Thyroid gland (tissue), 4 donors: ENCODE measurements at places on chromosomes 4 and X.

DNA sequence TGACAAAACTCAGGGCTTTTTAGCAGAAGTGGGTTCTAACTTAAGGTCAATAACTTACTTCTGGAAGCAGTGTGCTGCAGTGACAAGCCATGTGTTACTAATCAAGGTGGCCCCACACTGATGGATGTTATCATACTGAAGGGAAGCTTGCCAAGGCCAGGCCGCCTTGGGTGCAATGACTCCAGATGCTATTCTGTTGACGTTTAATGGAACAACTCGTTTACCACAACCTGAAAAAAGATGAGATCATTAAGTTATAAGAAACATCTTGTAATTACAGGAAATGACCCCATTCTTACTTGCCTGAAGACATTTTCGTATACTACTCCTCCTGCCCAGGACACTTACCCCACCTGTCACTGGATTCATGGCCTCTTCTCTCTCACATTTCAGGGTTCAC lies 38.9 kb upstream of the TMPRSS11D start:
- no peak for DNase-seq

GRCh38 chr4:83569987-83570386 lies 34.1 kb downstream of the GPAT3 start:
- DNase-seq: no peak

- no peak for DNase-seq
Observed at GRCh38 chr4:111126340-111126739, 503.5 kb upstream of the PITX2 start.

DNA sequence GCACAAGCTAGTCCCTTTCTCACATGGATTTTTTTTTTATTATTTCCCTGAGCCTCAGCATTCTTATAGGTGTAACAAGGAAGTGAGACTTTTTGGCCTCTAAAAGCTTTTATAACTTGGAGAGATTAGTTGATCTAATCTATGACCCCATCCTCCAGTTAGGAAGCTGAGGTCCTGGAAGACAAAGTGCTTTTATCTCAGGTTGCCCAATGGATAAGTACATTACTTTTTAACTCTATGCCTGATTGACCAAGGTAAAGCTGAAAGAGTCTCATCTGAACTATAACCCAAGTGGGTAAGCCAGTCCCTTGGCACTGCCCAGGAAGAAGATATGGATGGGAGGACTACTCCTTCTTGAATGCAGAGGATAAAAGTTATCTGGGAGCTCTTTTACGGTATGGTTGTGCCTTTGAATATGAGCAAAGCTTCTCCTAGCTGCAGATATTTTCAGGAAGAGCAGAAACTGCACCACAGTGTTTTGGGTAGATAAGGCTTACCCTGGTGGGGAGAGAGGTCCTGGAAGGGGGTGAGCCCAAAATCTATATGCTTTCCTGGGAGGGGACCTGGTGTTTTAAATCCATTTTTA lies 40.2 kb downstream of the VSIG4 start:
- DNase-seq: no peak

GRCh38 chr4:2535376-2536192 lies 863 bp upstream of the FAM193A start:
- no peak for DNase-seq

GRCh38 chr4:177596035-177596434 lies 153.8 kb upstream of the AGA start:
- DNase-seq: no peak

- no peak for DNase-seq
Observed at GRCh38 chr4:89285745-89286144, 21.9 kb downstream of the GPRIN3 start.

GRCh38 chr4:123675567-123675966 lies 279.0 kb downstream of the SPRY1 start:
- no peak for DNase-seq

DNA sequence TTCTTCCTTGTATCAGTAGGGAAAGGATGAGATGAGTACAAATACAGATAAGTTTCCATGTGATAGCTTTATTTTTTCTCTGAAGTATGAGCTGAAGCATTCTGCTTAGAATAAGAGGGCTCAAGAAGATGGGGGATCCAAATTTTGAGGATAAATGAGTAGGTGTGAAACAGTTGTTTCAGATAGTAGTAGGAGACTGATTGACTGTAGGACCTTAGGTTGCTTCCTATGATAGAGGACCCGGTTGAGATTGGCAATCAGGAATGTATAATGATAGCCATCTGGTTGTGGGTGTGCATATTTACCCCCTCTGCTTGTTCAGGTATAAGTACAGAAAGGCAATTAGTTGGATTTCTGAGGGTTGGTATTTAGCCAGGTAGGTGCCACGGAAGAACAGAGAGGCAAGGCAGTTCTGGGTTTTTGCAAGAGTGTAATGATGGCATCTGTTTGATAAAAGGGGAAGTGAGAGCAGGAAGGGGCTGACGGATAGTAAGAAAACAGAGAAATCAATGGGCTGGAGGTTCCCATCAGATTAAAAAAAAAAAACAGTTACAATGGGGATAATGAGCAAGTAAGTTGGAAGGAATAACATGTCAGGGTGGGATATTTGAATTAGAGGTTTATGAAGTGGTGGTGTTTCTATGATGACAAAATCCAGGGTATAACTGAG lies 13.7 kb downstream of the OCRL start:
- no peak for DNase-seq

GRCh38 chr4:104508224-104508623 lies 13.5 kb upstream of the CXXC4 start:
- DNase-seq: no peak

GRCh38 chr4:105894660-105895582 lies at the start of gene NPNT:
NPNT (plus strand) TSS chr4:105895471; CDS start chr4:105895653, 182 bp downstream.
- peak; percentile 86 for DNase-seq

DNA sequence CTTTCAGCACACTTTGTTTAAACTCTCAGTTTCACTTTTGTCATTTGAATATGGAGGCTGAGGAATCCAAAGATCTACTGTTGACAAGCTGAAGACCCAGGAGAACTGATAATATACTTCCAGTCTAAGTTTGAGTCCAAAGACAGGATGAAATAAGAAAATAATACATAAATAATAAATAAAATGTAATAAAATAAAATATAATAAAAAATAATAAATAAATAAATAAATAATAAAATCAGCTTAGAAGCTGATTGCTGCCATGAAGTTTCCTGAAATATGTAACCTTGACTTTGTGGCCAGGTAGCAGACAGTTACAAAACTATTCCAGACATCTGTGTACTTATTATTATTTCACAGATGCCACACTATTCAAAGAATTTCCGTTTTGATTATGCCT lies 55.0 kb downstream of the NPY2R start:
- DNase-seq: no peak

DNA sequence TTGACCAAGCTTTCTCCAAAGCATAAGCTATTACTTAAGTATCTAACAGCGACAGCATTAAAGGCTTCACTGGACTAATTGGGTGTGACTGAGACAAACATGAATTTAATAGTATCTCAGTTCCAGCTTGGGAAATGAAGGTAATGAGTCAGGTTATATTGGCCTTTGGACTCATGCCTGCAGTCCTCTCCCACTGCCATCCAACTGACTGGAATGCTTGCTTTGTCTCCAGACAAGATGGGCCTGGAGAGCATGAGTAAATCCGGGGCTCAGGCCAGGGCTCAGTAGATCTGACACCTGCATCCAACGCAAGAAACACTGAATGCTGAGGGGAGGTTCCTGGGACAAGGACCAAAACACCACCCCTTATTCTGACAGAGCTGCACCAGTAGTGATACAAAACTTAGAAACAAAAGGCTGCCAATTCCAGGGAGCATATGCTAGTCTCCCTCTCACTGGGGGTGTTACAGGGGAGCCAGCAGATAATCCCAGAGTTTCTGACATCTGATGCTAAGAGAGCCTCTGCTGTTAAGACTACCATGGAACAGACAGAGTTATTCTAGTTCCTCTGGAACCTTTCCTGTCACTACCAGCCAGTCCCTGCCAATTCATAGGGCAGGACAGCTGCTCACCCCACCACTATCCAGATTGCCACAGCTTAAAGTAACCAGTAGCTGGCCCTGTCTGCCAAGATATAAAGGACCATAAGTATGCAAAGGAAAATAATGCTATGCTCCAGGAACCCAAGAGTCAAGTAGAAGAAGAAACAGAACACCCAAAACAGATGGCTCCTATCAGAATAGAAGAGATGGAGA lies 293.8 kb downstream of the IQCM start:
- DNase-seq: no peak

- DNase-seq: no peak
Observed at GRCh38 chrX:80917919-80918318, 108.2 kb upstream of the BRWD3 start.

DNA sequence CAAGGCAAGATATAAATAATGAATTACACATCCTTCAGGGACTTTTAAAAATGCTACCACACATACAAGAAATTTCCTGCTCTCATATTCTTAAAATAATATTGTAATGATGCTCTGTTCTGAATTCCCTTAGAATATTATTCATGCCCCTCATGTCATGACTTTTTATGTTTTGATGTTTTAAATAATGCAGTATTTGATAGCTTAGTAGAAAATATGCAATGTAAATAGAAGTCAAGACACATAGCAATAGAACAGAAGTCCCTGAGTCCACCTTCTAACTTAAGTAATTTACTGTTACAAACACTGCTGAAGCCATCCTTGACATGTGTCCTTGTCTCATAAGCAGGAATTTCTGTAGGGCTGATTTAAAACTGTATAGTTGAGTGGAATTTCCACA lies 1071.2 kb upstream of the LCORL start:
- DNase-seq: no peak

- DNase-seq: no peak
Observed at GRCh38 chr4:81486502-81486901, 14.8 kb upstream of the RASGEF1B start.

DNA sequence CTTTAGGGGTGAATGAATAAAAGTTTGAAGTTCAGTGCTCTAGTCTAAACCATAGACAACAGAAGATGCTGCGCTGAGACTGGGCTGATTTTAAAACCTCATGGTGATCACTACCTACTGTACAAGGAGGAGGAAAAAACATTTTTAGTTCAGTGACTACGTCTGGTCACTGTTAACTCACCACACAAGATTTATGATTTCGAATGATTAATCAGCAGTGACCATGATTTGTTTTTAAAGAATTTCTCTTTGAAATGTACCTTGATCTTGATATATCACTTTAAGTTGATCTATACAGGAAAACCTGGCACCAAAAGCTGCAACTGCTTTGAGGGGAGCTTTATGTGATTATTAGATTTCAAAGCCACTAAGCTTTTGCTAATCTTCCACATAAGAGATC lies 286.3 kb downstream of the PDGFC start:
- no peak for DNase-seq

DNA sequence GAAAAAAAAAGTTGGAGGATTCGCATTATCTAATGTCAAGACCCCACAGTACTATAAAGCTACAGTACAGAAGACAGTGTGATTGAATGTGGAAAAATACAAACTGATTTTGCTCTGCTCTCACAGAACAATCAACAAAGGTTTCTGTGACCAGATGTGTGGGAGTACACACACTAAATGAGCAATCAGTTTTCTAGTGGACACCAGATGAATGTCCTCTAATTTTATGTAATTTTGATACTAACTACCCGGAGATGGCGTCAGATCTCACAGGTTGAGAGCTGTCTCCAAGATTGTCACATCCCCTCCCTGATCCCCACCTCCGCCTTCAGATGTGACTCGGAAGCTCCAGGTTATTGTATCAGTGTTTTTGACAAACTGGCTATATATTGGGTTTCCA lies 81.9 kb upstream of the HUWE1 start:
- no peak for DNase-seq

GRCh38 chr4:84826681-84827080 lies 139.8 kb downstream of the WDFY3 start:
- no peak for DNase-seq

- no peak for DNase-seq
Observed at GRCh38 chr4:182582245-182582644, 334.9 kb downstream of the DCTD start.

GRCh38 chr4:89863533-89863932 lies 26.6 kb upstream of the SNCA start:
- DNase-seq: no peak

DNA sequence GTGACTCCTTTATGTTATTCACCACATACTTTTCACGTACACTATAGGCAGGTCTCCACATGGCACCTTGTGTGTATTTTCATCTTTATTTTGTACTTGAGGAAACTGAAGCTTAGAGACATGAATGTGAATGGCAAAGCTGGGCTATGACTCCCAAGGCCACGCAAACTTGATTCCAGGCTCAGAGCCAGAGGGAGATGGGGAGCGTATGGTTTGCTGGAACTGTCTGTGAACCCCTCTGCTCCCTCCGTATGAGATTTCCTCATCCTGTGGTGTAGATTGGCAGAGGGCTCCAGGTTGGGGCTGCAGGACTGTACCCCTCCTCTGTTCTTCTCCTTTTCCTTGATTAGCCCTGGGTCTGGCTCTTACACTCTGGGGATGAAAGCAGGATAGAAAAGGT lies 16.1 kb upstream of the STARD8 start:
- DNase-seq: no peak

DNA sequence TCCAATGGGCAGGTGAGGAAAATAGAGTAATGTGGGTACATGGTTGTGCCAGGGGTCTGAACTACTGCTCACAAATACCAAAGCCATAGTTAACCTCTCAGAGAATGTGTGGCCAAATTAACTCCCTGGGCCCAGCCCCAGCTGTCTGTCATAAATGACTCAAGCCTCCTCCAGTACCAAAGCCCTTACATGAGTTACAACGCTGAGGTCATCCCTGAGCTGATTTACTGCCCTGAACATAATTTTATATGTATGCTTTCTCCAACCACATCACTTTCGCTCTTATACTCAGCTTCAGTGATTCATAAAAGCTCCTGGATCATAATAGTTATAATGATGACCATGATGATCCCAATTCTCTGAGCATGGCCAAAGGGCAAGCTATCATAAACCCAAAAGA lies 283.9 kb downstream of the NKX6-1 start:
- no peak for DNase-seq

DNA sequence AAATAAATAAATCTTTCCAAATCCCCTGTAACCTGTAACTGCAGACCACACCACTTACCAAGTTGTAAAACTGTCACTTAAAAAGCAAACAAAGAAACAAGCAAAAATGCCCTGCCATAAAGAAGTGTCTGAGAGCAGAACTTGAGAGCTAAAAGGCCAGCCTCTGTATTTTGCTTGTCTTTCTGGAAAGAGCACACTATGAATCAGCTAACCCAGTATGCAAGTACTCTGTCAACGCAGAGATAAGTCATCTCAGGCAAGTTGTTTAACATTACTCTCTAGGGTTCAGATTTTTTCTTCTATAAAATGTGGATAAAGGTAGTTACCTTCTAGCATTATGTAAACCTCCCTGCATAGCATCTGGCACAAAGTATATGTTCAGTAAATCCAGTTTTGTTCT lies 134.8 kb downstream of the HS3ST1 start:
- no peak for DNase-seq
